Lung (tissue), 17 donors: ENCODE measurements at places on chromosomes 3 and 15. TPM values are rescaled to one million over a fixed set of nuclear protein-coding genes. Genes with fewer than 3 reads are reported as not detected.

AMOTL2 gene
- 27.4 TPM for polyA plus RNA-seq

DNA sequence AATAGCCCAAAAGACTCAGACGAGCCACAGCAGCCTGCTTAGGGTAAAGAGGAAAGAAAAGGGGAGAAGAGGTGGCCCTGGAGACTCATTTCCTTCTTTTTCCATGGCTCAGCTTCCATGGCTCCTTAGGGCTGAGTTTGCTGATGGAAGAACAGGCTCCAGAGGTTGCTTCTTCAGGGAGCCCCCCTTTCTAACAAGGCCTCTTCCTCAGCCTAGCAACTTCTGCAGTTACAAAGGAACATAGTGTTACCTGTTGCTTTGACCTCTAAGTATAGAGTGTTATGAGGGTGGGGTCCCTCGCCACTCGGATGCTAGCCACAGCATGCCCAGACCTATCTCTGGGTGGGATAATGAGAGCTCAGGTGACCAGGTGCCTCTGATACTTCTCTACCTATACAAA, 43.2 kb upstream of the SPESP1 start:
- no peaks in the 10 kb centered on the region for H3K27me3 ChIP-seq
- no peak for DNase-seq
- no peaks in the 10 kb centered on the region for H3K36me3 ChIP-seq
- no peaks in the 10 kb centered on the region for H3K4me1 ChIP-seq

- H3K36me3 ChIP-seq, result no peaks in the 10 kb centered on the region
- peak overlapping the region; percentile 44 for H3K4me3 ChIP-seq
- H3K27ac ChIP-seq, result peak overlapping the region; percentile 97
- H3K4me1 ChIP-seq, result peaks cover 8% of the 10 kb centered on the region
- peak; percentile 94 for DNase-seq
These were observed 4.8 kb downstream of the HES1 start for GRCh38 chr3:194140520-194141414.

- peak overlapping the region; percentile 71 for H3K4me3 ChIP-seq
- H3K4me1 ChIP-seq, result peaks cover 29% of the 10 kb centered on the region
- DNase-seq, result no peak
- H3K36me3 ChIP-seq, result no peaks in the 10 kb centered on the region
- no peaks in the 10 kb centered on the region for H3K27me3 ChIP-seq
These were observed 539 bp upstream of the MGLL start for GRCh38 chr3:127822682-127823425.

- H3K27me3 ChIP-seq, result no peaks in the 10 kb centered on the region
- DNase-seq, result no peak
- peaks cover 3% of the 10 kb centered on the region for H3K36me3 ChIP-seq
- no peak overlapping the region for H3K4me3 ChIP-seq
- H3K4me1 ChIP-seq, result peaks cover under 1% of the 10 kb centered on the region
These were observed 265.0 kb downstream of the THRB start for GRCh38 chr3:24229468-24230221.

GRCh38 chr15:61057376-61057775, 171.7 kb downstream of the RORA start:
- no peak for DNase-seq
- no peaks in the 10 kb centered on the region for H3K27me3 ChIP-seq
- H3K4me1 ChIP-seq, result peaks cover 2% of the 10 kb centered on the region
- no peak overlapping the region for H3K4me3 ChIP-seq

DNA sequence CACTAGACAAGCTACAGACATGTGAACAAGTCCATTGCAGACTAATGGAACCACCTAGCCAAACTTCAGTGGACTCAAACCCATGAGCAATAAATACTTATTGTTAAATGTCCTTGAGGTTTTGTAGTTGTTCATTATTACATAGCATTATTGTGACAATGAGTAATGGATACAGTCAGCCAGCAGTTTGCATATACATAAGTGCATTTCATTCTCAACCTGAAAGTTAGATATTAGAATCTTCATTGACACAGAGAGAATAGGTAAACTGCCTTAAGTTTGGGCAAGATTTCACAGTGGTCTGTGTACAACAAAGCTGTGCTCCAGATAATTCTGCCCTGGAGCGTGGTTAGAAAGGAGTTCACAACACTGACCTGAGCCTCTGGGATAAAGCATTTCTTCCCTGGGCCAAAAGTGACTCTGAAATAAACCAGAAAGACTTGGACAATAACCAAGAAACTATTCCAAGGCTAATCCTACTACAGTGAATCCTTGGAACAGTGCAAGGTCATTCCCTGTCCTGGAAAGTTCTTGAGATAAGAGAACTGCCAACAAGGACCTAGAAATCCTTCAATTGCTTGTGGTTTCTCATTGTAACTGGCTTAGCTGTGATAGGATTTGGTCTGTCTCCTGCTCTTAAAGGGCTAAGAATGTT, 225.5 kb upstream of the STT3B start:
- no peak overlapping the region for H3K27ac ChIP-seq
- DNase-seq, result no peak
- no peak overlapping the region for H3K4me3 ChIP-seq
- H3K36me3 ChIP-seq, result no peaks in the 10 kb centered on the region
- no peaks in the 10 kb centered on the region for H3K27me3 ChIP-seq

DNA sequence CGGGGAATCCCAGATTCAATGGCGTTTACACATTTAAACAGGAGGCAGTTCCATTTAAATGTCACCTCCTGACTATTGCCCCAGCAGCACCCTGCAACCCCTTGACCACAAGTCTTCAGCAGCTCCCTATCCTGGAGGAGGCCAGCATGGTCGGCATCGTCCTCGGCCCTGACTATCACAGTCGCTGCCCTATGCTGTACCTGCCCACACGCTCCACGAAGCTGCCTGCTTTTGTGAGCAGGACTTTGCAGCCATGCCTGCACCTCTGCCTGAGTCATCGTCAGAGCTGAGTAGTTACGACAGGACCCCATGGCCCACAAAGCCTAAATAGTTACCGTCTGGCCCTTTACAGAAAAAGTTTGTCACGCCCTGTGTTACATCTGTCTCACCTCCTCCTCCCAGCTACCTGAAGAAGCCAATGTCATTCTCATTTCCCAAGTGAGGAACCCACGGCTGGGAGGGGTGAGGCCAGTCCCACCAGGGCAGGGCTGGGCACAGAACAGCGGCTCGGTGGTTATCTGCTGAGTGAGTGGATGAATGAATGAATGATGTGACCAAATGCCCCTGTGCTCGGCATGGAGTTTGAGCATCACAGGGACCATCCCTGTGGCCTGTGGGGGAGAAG, 47.8 kb upstream of the IQSEC1 start:
- H3K4me3 ChIP-seq, result no peak overlapping the region
- H3K27me3 ChIP-seq, result no peaks in the 10 kb centered on the region
- no peaks in the 10 kb centered on the region for H3K4me1 ChIP-seq
- H3K36me3 ChIP-seq, result no peaks in the 10 kb centered on the region
- DNase-seq, result no peak

DNA sequence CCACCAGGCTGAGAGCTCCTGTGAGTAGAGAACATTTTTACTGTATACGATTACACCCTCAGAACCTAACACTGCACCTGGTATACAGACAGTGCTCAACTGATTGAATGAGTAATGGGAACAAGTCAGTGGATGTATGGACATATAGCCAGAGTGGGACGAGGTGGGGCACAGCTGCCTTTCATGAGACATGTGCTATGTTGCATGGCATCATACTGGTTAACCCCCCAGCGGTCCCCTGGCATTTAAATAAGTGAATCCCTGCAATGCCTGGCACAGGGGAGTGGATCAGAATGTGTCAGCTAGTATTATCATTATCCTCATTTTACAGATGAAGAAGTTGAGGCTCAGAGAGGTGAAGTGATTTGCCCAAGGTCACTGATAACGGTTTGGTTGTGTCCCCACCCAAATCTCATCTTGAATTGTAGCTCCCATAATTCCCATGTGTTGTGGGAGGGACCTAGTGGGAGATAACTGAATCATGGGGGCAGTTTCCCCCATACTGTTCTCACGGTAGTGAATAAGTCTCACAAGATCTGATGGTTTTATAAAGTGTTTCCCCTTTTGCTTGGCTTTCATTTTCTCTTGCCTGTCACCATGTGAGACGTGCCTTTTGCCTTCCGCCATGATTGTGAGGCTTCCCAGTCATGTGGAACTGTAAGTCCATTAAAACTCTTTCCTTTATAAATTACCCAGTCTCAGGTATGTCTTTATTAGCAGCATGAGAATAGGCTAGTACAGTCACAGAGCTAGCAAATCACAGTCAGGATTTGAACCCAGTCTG, 56.0 kb upstream of the ATP2B2 start:
- H3K4me3 ChIP-seq, result no peak overlapping the region
- H3K36me3 ChIP-seq, result no peaks in the 10 kb centered on the region
- H3K27me3 ChIP-seq, result peaks cover 6% of the 10 kb centered on the region
- DNase-seq, result no peak

GRCh38 chr3:139629033-139629432, 48.7 kb downstream of the NMNAT3 start:
- H3K27me3 ChIP-seq, result no peaks in the 10 kb centered on the region
- H3K27ac ChIP-seq, result no peak overlapping the region
- H3K36me3 ChIP-seq, result no peaks in the 10 kb centered on the region
- DNase-seq, result no peak
